ENCODE measurements at places on chromosomes 11 and 22. TPM values are rescaled to one million over a fixed set of nuclear protein-coding genes. Genes with fewer than 3 reads are reported as not detected.

- no peak for DNase-seq
These were observed 454.6 kb downstream of the MIAT start for GRCh38 chr22:27111796-27112672.

GRCh38 chr11:1541474-1542204 lies 30.4 kb downstream of the DUSP8 start:
- DNase-seq: no peak

DNA sequence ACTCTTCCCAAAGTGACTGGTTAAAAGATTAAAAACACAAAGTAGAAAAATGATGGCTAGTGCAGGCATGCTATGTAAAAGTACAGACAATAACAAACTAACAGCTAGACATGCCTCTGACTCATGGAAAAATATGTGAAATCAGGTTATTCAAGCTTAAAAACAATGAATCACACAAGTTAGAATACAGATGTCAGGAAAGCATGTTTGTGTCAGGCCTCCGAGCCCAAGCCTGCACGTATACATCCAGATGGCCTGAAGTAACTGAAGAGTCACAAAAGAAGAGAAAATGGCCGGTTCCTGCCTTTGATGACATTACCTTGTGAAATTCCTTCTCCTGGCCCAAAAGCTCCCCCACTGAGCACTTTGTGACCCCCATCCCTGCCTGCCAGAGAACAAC lies 110.1 kb downstream of the NOX4 start:
- DNase-seq: peak; percentile 47

- DNase-seq: no peak
These were observed 68.1 kb downstream of the GRIK4 start for GRCh38 chr11:120579611-120580031.

DNA sequence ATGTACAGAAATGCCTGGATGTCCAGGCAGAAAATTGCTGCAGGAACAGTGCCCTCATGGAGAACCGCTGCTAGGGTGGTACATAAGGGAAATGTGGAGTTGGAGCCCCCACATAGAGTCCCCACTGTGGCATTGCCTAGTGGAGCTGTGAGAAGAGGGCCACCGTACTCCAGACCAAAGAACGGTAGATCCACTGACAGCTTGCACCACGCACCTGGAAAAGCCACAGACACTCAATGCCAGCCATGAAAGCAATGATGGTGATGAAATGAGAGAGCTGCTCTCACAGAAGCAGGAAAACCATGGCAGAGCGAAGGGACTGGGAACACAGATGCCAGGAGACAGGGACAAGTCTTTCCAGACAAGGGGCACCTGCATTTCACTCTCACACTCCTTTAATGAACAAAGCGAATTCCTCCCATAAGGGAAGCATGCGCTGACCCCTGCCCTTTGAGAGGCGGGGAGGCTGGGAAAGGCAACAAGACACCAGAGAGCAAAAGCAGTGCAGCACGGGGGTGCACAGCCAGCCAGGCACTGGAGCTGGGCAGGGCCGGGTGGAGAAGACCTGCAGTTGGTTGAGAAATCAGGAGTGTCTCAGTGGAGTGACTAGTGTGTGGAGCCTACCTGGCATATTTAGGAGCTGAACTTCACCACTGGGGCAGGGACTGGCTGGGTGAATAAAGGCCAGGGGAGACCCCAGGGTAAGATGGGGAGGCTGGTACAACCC lies 1025.2 kb downstream of the TBC1D22A start:
- no peak for DNase-seq

DNA sequence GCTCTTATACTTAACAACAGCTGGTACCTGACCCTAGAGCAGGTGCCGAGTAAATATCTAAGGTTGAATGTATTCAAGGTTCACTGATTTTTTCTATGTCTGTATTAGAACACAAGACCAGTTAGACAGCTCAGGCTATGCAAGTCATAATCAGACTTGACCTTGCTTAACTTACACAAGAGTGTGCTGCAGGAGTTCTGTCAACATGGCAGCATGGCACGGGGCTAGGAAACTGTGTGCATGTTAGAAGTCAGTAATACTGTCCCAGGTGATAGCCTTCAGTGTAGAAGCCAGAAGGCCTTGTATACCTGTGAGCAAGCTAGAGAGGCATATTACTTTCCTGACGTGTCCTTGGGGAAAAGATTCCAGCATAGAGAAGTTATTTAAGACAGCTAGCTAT lies 253.1 kb downstream of the FAT3 start:
- no peak for DNase-seq

GRCh38 chr11:2272946-2273280 lies 2.5 kb upstream of the ASCL2 start:
- no peak for DNase-seq

GRCh38 chr11:2413742-2414579 lies 13.4 kb downstream of the TSSC4 start:
- no peak for DNase-seq

GRCh38 chr11:11456866-11457265 lies 103.8 kb upstream of the CSNK2A3 start:
- no peak for DNase-seq

- DNase-seq: no peak
These were observed 66.2 kb downstream of the GRIK4 start for GRCh38 chr11:120577624-120578363.

DNA sequence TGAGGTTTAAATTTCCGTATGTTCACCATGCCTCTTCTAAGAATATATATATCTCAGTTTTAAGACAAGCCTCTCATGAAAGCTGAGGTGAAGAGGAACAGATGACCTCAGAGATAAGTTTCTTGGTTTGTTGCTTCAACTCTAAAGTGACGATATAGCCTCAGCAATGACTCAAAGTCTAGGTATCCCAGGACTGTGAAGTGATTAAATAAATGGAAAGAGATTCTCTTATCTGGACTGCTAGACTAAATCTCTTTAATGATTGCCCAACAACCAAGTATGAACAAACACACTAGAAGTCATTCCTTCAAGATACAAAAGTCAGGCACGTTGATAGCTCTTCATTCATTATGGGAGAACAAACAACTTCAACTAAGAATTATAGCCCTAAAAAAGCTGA lies 15.3 kb downstream of the CADM1 start:
- peak; percentile 86 for DNase-seq

DNA sequence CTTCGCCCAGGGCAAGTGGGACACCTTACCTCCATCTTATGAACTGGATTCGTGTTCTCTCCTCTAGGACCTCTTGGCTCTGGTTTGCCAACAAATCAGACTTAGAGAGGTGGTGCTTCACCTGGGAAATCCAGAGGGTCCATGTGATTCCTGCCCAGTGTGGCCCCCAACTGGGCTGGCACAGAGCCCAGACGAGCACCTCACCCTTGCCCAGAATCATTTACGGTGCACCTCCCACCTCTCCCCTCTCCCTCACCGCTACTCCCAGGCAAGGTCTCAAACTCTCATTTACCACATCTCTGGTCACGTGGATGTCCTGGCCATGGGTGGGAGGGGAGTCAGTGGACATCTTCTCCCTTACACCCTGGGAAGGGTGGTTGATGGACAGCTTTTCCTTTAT lies 1.1 kb downstream of the SPATA19 start:
- DNase-seq: no peak

GRCh38 chr22:49693416-49693815 lies 134.3 kb downstream of the BRD1 start:
- DNase-seq: no peak

DNA sequence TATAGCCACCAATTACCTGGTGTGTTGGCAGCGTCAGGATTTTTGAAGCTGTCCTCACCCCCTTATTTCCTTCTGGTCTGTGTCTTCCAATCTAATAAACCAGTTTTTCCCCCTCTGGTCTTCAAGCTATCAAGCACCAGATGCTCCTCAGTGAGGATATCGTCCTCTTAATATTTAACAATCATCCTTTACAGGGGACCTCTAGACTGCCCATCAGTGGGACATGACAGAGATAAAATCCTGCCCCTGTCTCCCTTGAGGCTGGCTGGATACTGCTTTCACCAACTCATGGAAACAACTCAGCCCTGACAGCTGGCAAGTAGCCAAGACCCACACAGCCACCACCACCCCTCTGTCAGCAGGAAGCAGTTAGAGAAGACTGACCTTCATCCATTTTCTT lies 421.0 kb upstream of the API5 start:
- no peak for DNase-seq

DNA sequence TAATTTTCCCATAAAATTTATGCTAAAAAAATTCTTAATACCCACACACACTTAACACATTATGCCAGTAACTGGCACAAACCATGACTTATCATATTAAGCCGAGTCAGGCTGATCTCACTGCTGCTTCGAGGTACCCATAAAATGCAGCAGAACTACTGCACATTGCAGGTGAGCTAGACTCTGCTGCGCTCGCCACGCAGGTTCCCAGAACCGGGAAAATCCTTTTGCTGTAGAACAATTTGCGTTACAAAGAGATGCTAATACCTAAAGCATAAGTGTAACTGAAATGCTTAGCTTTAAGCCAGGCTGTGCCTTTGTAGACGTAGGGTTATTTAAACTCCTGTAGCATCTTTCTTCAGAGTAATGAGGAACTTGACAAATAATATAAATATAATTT lies 200.3 kb downstream of the MSANTD4 start:
- DNase-seq: no peak

DNA sequence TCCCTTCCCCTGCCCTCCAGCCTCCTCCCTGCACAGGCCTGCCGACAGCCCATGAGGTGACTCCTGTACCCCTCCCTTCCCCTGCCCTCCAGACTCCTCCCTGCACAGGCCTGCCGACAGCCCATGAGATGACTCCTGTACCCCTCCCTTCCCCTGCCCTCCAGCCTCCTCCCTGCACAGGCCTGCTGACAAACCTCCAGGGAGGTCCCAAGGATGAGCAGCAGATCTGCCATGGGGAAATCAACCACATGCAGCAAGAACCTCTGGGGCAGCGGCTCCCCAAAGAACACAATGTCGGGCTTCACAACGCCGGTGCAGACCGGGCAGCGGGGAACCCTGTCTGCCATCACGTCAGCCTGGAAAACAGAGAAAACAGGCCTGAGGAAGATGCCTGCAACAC lies 12.3 kb downstream of the SIRT3 start:
- DNase-seq: no peak

- no peak for DNase-seq
These were observed 75.7 kb downstream of the CCDC83 start for GRCh38 chr11:85930879-85931366.

DNA sequence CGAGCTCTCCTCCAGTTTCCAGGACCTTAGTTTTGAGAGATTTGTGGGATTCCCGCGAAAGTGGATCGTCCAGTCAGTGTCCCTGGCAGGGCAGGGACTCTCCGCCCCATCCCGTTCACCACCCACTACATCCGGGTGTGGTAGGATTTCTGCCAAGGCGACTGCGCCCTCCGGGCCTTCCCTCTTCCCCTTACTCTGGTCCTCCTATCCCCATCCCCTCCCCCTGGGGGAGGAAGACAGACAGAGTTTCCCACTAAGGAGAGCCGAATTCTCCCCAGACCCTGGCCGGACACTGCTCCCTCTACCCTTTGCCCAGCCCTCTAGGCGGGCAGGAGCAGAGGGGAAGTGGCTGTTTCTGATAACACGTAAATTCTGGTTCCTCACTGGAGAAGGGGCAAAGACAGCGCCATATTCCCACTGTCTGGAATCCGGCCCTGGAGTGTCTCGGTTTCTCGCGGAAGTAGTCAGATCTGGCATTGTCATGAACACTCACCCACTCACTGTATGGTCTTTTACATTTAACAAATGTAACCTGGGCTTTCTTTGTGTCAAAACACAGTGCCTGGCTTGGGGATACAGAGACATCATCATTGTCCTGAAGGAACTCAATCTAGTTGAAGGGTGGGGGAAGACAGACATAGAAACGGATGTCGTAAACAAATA lies 1.1 kb upstream of the NECTIN1 start:
- DNase-seq: peak; percentile 27

- peak; percentile 14 for DNase-seq
These were observed 545 bp downstream of the FEN1 start for GRCh38 chr11:61793083-61793828.

DNA sequence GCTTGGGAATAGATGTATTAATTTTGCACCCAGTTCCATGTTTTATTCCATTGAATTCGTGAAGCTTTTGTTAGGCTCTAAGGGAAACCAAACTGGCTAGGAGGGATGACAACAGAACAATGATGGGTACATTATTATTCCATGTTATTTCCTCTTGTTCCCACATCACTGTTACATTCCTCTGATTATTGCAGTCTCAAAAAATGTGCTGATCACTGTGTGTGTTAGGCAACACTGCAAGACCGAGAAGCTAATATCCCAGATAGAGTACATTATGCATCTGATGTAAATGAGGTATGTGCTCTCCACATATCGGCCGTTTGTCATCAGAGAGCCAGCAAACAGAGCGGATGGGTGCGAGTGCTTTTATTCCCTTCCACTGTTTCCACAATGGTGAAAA lies 327.9 kb downstream of the SOX6 start:
- DNase-seq: no peak

- no peak for DNase-seq
These were observed 109.2 kb downstream of the AASDHPPT start for GRCh38 chr11:106186630-106187029.

GRCh38 chr11:121929581-121929980 lies 186.4 kb downstream of the BLID start:
- no peak for DNase-seq

DNA sequence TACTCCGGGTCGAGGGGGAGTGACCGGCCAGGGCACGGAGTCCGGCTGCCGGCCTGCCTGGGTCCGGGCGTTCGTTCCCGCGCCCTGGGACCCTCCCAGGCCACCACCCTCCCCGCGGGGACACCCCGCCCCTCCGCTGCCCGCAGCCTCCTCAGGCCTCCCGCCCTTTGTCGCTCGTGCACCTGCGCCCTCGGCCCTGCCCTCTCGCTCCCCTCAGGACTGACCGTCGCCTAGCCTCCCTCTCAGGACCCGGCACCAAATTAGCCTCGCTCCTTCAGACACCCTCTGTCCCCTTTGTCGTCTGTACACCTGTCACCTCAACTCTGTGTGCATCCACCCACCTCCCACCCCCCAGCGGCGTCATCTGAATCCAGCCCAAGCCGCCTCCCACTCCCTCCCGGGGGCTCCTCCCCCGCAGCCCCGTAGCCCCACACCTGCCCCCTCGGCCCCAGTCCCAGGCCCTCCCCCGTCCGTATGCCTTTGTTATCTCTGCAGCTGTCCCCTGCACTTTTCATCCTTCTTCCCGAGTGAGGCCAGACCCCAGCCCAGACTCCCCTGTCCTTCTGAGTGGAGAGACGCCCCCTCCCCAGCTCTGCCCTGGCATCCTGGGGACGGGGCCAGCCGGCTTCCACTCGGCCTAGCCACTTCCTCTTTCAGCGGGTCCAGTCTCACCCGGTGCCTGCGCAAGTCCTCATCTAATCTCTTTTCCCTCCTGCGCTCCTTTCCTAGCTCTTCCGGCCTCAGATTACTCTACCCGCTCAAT lies 643 bp downstream of the TIGD3 start:
- no peak for DNase-seq

GRCh38 chr22:45682064-45682463 lies 10.4 kb downstream of the ATXN10 start:
- DNase-seq: no peak

Gene TMPRSS5
- total RNA-seq: 0.62 TPM

Gene WNT7B
- 4.5 TPM for total RNA-seq

Gene RAB36
- 6.1 TPM for total RNA-seq

Gene HOATZ
- not detected for total RNA-seq

Gene PGR
- total RNA-seq: not detected

Gene PDE2A
- total RNA-seq: 8.8 TPM

Gene OR51B2
- 1.5 TPM for total RNA-seq

Gene CASP1
- 3.1 TPM for total RNA-seq

Gene IFITM1
- total RNA-seq: 4.5 TPM

Measured in A172 (cell line).